ENCODE measurements at places on chromosomes 5 and 9.

DNA sequence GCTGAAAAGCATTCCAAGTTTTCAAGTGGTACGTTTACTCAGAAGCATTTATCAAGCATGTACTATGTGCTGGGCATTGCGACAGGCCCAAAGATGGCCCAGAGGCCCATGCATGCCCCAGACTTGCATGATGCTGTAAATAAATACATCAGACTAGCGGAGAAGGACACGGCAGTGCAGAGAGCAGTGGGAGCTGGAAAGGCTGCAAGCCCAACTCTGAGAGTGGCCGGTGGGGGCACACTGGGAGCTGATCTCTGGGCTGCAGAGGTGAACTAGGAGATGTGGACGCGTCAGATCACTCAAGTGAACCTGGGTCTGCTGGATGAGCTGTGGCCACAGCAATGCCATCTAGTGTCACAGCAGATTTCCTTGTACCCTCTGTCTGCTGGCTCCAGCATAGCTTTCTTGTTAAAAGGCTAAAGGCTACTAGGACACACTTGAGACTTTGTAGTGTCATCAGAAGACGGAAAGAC lies 246.9 kb downstream of the FANCC start:
- DNase-seq: peak; percentile 58

GRCh38 chr9:23220171-23220570 lies 605.9 kb downstream of the ELAVL2 start:
- DNase-seq: no peak

GRCh38 chr9:117189121-117189520 lies 225.7 kb downstream of the ASTN2 start:
- DNase-seq: no peak

- no peak for DNase-seq
Observed at GRCh38 chr5:109399092-109399759, 10.5 kb downstream of the PJA2 start.

DNA sequence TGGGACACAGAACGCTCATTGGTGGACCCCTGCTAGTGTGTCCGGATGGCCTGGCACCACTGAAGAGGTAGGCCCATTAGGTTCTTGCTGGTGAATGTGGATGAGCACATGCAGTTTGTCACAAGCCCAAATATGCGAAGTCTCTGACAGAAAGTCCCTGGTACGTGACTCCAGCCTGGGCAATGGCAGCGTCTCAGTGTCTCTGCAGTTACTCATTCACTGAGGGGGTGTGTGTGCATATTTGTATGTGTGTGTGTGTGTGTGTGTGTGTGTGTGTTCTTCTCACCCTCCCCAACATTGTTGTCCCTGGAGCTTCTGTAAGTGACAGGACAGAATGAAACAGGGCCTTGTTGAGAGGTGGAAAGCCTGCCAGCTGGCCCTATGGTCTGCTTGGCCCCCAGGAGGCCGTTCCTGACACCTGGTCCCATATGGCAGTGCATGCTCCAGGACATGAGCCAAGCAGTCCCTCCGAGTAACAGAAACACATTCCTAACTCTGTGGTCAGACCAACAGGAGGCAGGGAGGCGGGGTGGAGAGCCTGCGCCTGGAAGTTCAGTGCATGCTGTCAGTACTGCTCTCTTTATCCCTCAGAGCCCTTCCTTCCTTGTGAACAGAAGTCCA lies 169.9 kb downstream of the SLC28A3 start:
- peak; percentile 94 for DNase-seq

- DNase-seq: no peak
Observed at GRCh38 chr9:87570000-87570908, 72.6 kb downstream of the DAPK1 start.

- DNase-seq: peak; percentile 68
Observed at GRCh38 chr5:179623906-179624741, 653 bp upstream of the HNRNPH1 start.

DNA sequence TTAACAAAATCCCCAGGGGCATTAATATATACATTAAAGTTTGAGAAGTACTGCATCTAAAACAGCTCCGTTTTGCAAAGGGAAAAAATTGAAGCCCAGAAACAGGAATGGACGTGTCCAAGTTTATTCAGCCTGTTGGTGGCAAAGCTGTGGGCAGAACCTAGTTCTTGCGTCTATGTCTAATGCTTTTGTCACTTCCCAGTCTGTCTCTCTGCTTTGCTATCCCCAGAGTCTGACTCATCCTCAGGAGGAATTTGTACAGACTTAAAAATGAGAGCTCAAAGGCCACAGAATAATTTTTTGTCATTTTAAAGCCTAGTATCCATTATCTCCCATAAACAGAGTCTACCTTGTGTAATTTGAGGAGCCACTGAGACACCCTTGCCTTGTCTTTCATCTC lies 330.9 kb upstream of the GRIA1 start:
- DNase-seq: no peak

GRCh38 chr5:68334553-68334886 lies 119.0 kb downstream of the PIK3R1 start:
- DNase-seq: no peak

DNA sequence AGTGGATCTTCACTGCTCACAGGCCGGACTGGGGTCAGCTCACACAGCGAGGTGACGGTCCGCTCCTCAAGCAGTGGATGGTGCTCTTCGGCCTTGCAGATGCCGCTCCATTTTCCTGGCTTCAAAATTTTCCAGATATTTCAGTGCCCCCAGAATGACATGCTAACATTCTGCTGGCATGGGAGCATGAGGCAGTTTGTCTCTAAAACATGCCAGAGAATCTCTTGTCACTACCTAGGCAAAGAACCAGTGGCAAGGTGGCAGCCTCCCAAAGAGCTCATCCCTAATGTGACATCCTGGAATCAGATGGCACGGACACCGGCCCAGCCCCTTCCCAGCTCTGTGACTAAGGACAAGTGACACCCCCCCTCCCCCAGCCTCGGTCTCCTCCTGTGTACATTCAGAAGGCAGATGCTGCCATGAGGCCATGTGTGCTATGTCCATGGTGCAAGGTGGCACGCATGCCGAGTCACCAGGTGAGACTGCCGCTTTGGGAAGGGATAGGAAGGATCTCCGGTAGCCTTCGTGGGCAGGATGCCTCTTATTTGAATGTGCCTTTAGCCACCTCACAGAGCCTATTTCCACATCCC lies 2.7 kb downstream of the S1PR3 start:
- no peak for DNase-seq

DNA sequence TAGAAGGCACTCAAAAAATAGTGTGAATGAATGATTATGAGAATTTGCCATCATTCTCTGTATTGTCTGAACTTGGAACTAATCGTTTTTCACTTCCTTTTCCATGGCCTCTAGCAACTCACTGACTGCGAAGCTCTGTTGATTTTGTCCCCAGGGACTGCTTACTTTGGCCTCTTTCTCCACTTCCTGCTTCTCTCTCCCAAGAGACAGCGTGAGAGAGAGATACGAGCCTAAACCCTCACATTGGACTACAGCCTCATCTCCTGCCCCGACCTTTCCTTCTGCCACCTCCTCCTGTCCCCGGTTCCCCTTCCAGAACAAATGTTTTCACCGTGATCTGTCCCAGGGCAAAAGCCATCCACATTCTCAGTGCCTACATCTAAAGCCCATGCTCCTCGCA lies 300.8 kb upstream of the PANK3 start:
- no peak for DNase-seq

DNA sequence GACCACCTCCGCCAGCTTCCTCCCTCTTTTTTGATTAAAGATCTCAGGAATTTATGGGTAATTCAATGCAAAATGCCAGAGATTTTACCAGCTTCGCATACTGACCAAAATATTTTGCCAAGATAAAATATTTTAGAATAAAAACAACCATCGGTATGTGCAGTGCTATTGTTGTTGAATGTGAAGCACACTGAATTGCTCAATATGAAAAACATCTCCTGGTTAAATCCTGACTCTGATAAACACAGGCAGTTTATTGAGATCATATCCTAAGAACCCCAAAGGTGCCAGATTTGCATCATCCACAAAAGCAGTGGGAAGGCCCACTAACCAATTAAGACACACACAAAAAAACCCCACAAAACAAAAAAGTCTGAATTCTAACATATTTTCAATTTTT lies 202.4 kb downstream of the GLIS3 start:
- no peak for DNase-seq

- no peak for DNase-seq
Observed at GRCh38 chr9:4301296-4301695, 1.4 kb upstream of the GLIS3 start.

DNA sequence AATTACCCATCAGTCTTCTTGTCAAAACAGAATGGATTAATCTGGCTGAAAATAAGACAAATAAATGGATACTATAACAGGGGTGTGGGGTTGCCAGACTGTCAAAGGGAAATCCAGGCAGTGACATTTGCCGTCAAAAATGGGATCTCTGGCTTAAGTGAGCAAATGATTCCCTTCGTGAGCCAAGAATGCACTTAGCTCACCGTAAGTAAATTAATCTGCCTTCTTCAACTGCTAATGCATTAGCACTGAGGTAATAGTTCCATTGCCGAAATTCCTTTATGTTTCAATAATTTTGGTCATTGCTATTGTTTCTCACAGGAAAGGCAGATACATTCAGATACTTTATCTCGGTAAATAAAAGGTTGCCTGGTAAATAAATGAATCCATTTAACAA lies 377.8 kb downstream of the KIAA0825 start:
- no peak for DNase-seq

DNA sequence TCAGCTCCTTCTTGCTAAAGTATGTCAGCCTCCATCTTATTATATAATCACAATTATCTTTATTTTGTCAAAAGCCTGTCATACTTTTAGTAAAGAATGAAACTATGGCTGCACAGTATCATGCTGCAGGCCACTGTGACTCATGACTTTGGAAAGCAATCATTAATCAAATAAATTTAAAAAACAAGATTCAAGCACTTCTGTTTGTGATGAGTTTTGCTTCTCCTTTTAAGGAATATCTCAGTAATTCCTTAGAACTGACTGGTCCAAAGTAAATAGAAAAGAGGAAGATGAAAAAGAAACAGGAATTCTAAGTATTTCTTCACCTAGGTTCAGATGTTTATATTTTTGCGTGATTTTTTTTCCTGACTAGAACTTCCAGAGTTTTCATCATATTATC lies 83.1 kb downstream of the EDIL3 start:
- no peak for DNase-seq

GRCh38 chr9:85425153-85425611 lies 316.6 kb downstream of the AGTPBP1 start:
- peak; percentile 61 for DNase-seq

DNA sequence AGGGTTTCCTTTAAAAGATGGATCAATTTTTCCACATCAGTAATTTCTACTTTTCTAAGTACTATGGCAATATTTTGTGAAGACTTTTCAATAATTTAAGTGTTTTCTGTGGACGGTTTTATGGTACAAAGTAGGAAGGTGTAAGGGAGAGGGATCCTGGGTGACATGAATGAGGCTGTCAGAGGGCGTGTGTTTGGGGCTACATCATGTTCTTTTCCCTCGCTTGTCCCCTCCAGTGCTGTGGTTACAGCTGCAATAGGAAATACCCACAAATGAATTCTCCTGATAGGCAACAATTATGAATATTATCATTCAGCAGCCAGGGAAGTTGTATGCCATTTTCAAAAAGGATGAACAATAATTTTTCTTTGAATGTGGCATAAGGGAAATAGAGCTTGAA lies 83.8 kb downstream of the CAVIN4 start:
- no peak for DNase-seq

- no peak for DNase-seq
Observed at GRCh38 chr9:21883642-21884041, 81.2 kb downstream of the MTAP start.

DNA sequence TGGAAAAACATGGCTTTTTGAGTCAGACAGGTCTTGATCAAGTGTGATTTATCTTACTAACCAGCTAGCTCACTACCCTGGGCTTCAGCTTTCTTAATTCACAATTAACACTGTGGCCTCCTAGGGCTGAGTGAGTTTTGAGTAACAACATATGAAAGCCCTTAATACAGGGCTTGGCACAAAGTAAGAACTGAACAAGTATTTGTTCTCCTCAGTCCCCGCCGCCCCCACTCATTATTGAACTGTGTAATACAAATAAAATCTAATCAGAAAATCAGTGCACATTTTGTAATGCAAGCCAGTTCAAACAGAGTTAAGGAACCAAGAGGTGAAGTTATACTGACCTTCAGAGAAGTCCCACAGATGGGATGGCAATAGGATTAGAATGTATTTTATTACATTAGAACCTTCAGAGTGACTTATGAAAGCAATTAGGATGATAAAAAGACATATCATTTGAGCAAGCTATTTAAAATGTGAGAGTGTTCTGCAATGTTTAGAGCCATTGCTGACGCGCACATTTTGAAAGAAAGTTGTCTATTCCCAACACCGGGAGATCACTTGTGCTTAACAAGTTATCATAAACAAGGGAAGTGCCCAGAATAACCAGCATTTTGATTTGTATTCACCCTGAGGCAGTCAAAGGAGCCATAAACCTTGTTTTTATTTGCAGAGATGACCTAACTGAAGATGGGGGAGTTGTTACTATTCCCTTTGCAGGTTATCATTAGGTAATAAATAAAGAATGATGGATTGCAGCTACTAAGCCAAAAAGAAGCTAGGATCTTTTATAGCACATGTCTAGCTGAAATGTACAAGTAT lies 19.4 kb downstream of the ADAMTS16 start:
- DNase-seq: no peak

DNA sequence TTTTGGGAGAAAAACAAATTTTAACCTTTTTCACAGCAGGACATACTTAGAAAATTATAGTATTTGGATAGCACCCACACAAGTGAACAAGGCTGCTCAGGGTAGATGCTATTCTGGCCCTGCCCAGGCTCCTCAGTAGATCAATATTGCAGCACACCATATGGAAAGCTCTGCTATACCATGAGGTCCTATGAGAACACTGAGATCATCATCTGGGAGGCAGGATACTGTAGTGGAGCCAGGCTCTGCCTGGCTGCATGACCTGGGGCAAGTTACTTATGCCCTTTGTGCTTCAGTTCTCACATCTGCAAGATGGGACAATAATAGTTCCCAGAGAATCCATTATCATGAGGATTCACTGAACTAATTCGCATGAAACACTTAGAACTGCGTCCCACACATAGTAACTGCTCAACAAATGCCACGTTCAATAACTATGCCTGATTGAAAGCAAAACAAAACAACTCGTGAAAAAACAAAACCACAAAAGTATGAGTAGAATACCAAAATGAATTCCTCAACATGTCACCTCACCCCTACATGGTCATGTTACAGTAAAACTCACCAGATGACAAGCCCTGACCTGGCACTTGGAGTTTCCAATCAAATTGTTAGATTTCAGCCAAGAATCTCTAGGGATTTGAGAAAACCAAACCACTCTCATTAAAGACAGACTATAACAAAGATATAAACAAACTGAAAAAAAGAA lies 31.9 kb downstream of the ARSB start:
- no peak for DNase-seq

GRCh38 chr9:107888773-107889227 lies 399.2 kb upstream of the KLF4 start:
- no peak for DNase-seq

- no peak for DNase-seq
Observed at GRCh38 chr9:70052768-70053167, 9.1 kb downstream of the MAMDC2 start.

- peak; percentile 78 for DNase-seq
Observed at GRCh38 chr5:172414531-172415361, 39.6 kb downstream of the SH3PXD2B start.

- no peak for DNase-seq
Observed at GRCh38 chr5:130112246-130112645, 208.0 kb downstream of the CHSY3 start.

Measured in psoas muscle (tissue), 8 donors.